ENCODE measurements at places on chromosomes 3 and 15. TPM values are rescaled to one million over a fixed set of nuclear protein-coding genes. Genes with fewer than 3 reads are reported as not detected.

Gene CYP1A2
- 0.12 TPM for total RNA-seq

Gene CHCHD4
- 21.8 TPM for total RNA-seq

Gene RBP2
- total RNA-seq = not detected

Gene CKMT1B
- 5.5 TPM for total RNA-seq

Gene TMEM207
- not detected for total RNA-seq

- no peak for DNase-seq
These were observed 98.9 kb upstream of the SPRED1 start for GRCh38 chr15:38153781-38154180.

DNA sequence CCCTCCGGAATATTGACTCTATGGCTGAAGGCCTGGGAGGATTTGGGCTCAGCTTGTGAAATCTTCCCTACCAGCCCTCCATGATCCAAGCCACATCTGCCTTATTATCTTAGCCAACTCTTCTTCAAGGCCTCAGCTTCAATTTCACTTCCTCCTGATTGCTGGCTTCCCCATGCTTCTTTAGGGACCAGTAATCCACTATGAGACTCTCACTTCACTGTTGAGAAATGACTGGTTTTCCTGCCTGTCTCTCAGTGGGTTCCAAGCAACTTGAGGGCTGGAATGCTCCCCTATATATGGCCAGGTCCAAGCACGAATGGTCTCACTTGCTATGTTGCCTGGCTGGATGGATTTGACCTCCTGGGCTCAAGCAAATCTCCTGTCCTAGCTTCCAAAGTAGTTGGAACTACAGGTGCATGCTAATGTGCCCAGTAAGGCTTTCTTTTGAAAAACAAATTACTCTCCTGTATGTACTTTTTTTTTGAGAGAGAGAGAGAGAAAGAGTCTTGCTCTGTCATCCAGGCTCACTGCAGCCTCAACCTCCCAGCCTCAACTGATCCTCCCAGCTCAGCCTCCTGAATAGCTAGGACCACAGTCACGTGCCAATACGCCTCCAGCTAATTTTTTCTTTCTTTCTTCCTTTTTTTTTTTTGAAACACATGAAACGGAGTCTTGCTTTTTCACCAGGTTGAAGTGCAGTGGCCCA, 7.9 kb upstream of the PIK3CB start:
- no peak for DNase-seq

GRCh38 chr3:37904601-37905000, 42.9 kb downstream of the CTDSPL start:
- DNase-seq = no peak

DNA sequence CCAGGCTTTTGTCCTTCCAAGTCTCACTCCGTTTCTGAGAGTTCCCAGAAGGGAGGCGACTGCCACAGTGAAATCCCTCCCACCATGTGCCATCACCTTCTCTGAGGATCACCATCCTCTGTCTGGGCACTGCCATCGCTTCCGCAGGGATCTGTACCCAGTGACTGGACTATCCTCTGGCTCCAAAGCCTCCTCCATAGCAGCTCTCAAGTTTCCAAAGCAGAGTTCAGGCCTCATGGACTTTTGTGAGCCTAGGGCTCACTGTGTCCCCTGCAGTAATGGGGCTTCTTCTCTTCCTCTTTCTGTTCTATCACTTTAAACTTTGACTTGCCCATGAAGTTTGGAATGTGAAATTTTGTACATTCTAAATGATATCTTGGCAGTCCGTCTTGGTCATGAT, 63.9 kb downstream of the TIPARP start:
- no peak for DNase-seq
